ENCODE measurements at places on chromosomes 5 and 9. TPM values are rescaled to one million over a fixed set of nuclear protein-coding genes. Genes with fewer than 3 reads are reported as not detected.

The CYLC2 gene
- total RNA-seq = not detected

The NCBP1 gene
- 54.0 TPM for total RNA-seq

The CDO1 gene
- 125 TPM for total RNA-seq

The SARDH gene
- 4.2 TPM for total RNA-seq

The KIAA1191 gene
- total RNA-seq = 111 TPM

The EQTN gene
- 1.4 TPM for total RNA-seq

The PCDHGB2 gene
- total RNA-seq = 7.6 TPM

The CSF1R gene
- 15.7 TPM for total RNA-seq

The SPATA31D4 gene
- not detected for total RNA-seq

The RANBP17 gene
- 189 TPM for total RNA-seq

The NTRK2 gene
- 272 TPM for total RNA-seq

The ECPAS gene
- total RNA-seq = 125 TPM

The DMRTA1 gene
- total RNA-seq = 0.92 TPM

The MTAP gene
- total RNA-seq = 19.4 TPM

The CRHBP gene
- 17.8 TPM for total RNA-seq

The TLX3 gene
- total RNA-seq = not detected

The PCDHGA3 gene
- total RNA-seq = 7.2 TPM

The SLC36A2 gene
- not detected for total RNA-seq

The PCDHAC1 gene
- total RNA-seq = 42.7 TPM

The FBP2 gene
- 0.23 TPM for total RNA-seq

The FRRS1L gene
- 132 TPM for total RNA-seq
